ENCODE measurements at places on chromosomes 3 and 15.

- no peak for DNase-seq
Measured at GRCh38 chr3:162052636-162053035, 556.0 kb downstream of the OTOL1 start.

DNA sequence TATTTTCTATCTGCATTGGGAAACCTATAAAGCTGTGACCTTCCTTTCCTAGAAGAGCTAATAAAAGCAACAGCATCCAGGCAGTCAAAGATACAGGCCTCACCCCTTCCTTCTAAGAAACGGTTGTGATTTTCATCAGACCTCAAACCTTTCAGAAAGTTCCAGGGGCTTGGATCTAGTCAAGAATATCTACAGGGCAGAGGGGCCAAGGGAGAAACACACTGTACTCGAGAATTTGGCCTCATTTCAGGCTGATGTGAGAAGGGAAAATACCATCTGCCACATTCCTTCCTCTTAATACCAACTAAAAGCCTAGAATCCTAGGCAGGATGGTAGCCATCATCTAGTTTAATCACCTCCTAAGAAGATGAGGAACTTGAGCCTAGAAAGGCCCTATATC lies 24.5 kb upstream of the BCL6 start:
- no peak for DNase-seq

GRCh38 chr3:139601191-139601961 lies 61.8 kb upstream of the RBP1 start:
- no peak for DNase-seq

DNA sequence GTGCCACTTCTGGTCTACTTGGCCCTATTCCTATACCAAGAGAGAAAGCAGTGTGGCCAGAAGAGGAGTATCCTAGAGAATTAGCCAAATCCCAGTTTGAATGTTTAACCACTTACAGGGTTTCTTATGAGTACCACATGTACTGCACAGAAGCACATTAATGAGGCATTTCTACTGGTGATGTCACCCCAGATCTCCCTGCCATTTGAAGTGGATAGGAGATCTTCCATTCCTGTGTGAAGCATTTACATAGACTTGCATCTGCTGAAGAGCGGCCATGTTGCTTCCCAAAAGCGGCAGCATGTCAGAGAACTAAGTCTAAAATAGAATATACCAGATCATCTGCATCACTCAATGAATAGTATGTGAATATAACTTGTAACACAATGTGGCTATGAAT lies 108.4 kb upstream of the TUSC7 start:
- DNase-seq, result no peak

GRCh38 chr3:89622063-89622700 lies 514.8 kb downstream of the EPHA3 start:
- no peak for DNase-seq

GRCh38 chr3:100811779-100812507 lies 102.6 kb downstream of the TFG start:
- DNase-seq, result no peak

Data from brain microvascular endothelial cell (primary cell).